ENCODE measurements at places on chromosomes 1 and 21.

DNA sequence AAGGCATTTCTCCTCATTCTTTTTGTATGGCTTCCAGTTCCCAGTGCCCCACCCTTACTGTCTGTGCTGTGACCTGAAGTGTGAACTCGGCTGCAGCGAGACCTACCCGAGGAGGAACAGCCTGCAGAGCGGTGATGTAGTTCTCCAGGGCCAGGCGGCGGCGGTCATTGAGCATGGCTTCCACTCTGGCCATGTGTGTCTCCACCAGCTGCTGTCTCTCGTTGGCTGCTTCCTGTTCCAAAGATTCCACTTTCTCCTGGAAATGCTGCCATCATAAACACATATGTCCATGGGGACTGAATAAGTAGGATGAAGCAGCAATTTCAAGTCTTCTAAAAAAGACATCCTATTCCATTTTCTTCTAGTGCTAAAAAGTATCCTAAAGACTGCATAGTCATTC lies 195.6 kb downstream of the APP start:
- DNase-seq: no peak

- DNase-seq: no peak
These were observed 8.7 kb downstream of the SLAMF8 start for GRCh38 chr1:159835356-159835755.

DNA sequence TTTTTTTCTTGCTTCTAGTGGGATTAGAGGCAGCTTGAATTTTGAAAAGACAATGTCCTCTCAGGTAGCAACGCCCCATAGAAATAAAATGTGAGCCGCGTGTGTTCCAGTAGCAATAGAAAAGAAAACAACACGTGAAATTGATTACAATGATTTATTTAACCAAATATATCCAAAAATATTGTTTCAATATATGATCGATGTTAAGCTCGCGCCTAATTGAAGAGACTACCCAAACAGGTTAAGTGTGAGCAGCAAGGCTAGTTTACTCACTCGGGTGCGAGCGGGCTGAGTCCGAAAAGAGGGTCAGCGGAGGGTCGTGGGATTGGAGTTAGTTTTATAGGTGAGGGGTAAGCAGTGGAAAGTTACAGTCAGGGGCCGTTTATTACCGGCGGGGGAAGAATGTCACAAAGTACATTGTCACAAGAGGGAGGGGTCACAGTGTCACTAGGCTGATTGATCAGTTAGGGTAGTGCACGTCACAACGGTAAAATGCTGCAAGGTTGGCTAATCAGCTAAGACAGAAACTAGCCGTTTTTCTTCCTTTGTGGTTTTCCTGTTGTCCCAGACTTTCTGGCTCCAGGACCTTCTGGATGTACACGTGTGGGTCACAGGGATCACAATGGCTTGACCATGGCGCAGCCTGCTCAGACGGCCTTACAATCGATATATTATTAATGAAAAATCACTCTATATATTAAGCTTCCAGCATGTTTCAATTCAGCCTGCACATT lies 697 bp upstream of the ZNF670 start:
- DNase-seq: no peak

DNA sequence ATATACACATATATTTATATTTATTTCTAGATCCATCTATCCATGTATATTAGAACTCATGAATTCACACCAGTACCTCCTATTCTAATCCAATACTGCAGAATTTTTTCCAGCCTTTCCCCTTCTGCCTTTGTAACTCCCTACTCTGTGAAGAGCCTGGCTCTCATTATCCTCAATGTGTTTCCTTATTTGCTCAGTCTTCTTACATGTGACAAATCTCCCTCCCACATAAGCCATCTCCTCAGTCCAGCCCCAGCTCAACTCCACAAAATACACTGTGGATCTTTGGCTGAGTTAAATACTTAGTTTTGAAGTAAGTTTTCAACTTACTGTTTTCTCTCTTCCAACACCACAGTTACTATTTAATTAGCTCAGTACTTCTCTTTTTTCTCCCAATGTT lies 45.7 kb downstream of the ATP5PO start:
- DNase-seq: no peak

DNA sequence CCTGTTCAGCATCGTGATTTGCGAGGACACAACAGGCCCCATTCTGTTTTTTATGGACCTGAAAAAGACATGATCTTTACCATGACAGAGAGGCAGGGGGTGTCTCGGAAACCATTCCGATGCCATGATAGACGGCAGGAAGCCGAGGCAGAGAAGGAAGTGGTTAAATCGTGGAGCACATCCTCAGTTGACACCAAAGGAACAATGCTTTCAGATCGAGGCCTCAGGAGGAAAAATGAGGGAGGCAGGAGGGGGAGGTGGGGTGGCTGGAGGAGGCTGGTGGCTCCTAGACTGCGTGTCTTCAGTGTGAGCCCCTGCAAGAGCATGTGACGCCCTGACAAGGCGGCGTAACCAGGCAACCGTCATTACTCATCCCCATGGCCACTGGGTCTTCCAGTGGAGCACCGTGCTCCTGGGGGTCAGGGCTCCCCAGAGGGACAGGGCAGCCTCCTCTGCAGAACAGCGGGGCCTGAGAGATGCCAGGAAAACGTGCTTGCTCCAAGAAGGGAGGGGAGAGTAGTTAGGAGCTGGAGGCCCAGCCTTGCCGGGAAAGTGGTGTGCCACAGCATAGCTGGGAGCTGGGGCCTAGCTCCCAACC lies 172.8 kb upstream of the TMEM51 start:
- DNase-seq: peak; percentile 65

- DNase-seq: no peak
These were observed 313.5 kb upstream of the PLXNA2 start for GRCh38 chr1:208557723-208558094.

DNA sequence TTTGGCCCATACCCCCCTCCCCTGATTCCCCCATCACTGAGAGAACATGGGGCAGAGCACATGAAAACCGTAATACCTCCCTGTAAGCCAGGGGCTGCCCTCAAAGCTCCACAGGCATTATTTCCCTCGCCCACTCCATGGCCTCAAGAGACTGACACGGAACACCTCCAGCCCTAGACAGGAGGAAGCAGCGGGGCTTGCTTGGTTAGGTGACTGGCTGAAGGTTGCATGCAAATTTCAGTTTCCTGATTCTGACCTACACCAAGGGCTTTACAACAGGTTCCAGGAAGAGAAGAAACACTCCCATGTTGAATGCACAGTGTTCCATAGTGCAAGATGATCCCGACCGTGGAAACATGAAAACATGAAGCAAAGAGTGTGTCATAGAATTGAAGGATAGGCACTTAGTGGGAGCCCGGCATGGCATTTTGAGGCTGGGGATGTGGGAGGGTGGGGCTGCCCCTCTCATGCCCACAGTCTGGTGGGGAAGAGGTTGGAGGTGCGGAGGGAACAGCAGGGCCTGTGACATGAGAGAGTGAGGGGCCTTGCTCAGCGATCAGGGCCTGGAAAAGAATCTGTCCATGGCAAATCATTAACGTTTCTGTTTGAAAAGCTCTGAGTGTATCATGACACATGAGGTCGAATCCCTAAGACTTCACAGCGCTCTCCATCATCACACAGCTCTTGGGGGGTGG lies 33.5 kb downstream of the GPR137B start:
- no peak for DNase-seq

DNA sequence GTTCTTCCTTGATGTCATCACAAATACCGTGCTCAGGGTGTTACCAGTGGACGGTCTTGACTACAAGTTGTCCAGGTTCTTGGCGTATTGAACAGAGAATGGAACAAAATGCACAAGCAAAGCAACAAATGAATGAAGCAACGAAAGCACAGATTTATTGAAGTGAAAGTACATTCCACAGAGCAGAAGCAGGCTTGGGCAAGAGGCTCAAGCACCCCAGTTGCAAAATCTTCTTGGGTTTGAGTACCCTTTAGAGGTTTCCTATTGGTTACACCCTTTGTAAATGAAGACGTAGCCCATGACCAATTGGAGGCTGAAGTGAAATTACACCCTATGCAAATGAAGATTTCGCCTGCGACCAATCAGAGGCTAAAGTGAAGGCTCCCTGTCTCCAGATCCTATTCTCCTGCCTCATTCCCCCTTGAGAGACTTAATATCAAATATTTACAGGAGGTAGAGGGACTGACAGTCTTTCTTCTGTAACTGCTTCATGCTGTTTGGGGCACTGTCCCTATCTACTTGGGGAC lies 38.3 kb downstream of the YY1AP1 start:
- DNase-seq: no peak

- no peak for DNase-seq
These were observed 131.7 kb downstream of the PSMG1 start for GRCh38 chr21:39051588-39051949.

DNA sequence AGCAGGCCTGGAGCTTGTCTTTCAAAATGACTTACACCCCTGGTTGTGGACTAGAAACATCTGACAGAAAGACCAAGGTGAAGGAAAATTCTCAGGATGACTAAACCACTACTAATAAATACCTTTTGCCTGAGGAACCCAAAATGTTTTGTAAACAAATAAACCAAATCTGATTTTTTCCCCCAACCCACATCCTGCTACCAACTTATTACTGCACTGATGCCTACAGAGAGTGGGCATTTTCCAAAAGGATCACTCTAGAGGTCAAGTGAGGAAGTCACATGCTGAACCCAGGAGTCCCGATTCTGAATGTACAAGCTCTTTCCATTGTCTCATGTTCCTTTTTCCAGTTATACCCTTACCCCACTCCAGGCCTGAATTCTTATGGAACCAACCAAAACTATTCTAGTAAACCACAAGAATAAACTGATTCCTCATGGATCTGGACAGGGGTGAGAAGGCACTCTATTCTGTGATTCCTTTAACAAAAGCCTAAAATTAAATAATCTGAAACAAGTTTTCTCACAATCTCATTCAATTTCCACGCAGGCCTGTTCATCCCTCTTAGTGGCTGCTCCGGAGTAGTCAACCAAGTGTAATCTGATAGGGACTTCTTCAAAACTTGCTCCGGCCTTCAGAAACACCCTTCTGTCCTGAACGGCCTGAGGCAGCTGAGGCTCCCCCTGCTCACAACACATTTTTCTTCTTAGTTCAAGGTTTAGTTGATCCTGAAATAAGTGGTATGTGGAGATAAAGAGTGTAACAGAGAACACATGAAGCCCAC lies 1.4 kb downstream of the PI4KB start:
- DNase-seq: peak; percentile 19

DNA sequence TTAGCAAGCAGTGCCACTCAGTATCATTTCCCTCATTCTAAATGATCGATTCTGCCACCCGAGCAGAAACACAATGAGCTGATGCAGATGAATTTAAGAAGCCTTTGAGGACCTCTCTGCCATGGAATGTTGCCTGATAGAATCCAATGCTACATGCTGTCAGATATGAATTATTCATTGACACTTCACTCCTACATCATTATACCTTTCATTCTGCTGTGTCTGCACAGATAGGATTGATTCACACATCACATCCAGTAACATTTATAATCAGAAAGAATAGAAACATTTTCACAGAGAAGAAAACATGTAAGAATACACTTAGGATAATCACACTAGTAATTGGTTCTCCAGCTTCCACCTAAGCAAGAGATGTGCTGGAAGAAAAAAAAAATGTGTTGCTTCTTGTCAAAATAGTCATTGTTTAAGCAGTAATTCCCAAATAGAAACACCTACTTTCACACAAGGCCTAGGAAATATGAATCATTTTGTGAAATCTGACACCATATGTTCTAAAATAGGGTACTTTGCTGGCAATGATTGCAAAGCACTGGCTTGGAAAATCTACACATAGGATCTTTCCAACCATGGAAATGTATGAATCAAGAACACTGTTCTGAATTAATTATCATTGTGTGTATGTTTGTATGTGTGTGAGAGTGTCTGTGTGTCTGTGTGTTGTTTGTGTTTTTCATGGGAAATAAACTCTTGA lies 110.1 kb downstream of the GRIK1 start:
- DNase-seq: peak; percentile 25

All from astrocyte of the spinal cord (primary cell).